Vagina (tissue), 2 donors: ENCODE measurements at places on chromosomes 5 and 9. TPM values are rescaled to one million over a fixed set of nuclear protein-coding genes. Genes with fewer than 3 reads are reported as not detected.
A peak's percentile ranks its signal among the peaks of the same experiment; 100 is the strongest.

The HRCT1 gene
- total RNA-seq: 5.4 TPM

- DNase-seq: no peak
Observed at GRCh38 chr5:145829708-145830361, 5.3 kb downstream of the PRELID2 start.

- DNase-seq: no peak
Observed at GRCh38 chr9:33939924-33940874, 108.5 kb downstream of the UBAP2 start.

DNA sequence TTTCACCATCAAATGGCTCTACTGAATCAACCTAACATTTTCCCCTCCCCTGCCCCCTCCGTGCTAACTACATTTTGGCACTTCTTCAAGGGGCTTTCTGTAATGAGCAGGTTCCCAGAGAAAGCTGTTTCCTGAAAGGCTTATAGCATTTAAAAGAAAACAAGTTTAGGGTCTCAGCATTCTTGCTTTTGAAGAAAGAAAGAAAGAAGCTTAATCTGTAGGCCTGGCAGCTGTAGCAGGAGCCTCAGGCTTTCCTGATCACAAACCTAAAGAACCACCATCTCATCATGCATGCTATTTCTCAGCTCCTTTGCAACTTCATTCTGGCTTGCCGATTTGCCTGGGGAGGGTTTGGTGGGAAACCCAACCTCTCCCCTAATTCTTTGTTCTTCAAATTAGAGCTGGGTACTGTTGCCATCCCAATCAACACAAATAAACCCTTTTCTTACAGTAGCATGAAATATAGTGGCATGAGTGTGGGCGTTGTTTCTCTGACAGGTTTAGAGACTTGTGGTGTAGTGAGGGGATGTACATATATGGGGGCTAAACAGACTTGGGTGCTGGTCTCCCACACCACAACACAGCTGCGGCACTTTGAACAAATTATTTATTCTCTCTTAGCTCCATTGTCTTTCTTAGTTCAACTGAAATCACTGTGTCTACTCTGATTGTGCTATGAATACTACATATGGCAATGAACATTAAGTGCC is 160.5 kb upstream of the TNC start:
- no peak for DNase-seq

- DNase-seq: peak; percentile 69
Observed at GRCh38 chr9:114017741-114018715, 60.1 kb downstream of the AMBP start.

- no peak for DNase-seq
Observed at GRCh38 chr5:138230261-138230660, 17.1 kb upstream of the CDC23 start.

- no peak for DNase-seq
Observed at GRCh38 chr5:36696059-36696673, 89.8 kb downstream of the SLC1A3 start.

The SV2C gene
- total RNA-seq: 3.4 TPM

DNA sequence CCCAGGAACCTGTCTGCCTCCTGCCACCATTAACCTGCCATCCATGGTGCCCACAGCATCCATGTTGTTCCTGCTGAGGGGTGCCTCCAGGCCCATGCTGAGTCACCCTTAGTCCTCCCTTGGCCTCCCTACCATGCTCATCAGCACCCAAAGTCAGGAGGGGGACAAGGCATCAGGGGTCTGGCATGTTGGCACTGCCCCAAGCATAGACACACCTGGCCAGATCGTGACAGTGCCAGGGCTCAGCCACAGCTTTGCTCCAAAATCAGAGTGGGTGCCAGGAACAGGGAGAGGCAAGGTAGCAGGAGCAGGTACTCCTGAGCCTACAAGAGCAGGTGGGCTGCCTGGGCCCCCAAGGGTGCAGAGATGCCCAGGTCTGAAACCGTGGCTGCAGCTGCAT is 566.6 kb downstream of the TLE1 start:
- no peak for DNase-seq

- DNase-seq: no peak
Observed at GRCh38 chr9:121350993-121351561, 19.0 kb downstream of the STOM start.

The RFX3 gene
- total RNA-seq: 11.8 TPM

- DNase-seq: no peak
Observed at GRCh38 chr5:172224996-172225395, 31.0 kb downstream of the EFCAB9 start.

The MARCHF11 gene
- total RNA-seq: not detected

The RNF20 gene
- 22.3 TPM for total RNA-seq

GRCh38 chr5:110951373-110951791 is 120.1 kb upstream of the TSLP start:
- DNase-seq: no peak

The INSL4 gene
- total RNA-seq: not detected

DNA sequence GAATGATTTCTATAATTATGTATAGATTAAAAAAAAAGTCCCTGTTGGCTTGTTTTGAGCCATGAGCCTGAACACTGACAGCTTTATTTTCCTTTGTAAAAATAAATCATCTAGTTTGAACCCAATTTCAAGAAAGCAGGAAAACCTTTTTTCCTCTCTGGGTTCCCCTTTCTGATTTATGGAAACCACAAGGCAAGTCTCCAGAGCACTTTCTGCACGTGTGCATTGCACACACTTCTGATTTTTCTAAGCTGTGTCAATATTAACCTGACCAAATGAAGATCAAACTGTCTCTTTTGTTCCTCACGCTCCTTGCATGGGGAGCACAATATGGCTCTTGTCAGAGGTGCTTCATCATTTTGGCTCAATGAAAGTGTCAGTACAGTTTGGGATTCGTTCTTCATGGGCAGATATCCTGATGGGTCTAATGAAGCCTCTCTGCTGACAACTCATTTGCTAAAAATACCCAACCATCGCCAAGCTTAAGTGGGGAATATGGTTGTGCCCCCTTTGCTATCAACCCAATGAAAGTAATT is 39.2 kb upstream of the PCA3 start:
- no peak for DNase-seq

DNA sequence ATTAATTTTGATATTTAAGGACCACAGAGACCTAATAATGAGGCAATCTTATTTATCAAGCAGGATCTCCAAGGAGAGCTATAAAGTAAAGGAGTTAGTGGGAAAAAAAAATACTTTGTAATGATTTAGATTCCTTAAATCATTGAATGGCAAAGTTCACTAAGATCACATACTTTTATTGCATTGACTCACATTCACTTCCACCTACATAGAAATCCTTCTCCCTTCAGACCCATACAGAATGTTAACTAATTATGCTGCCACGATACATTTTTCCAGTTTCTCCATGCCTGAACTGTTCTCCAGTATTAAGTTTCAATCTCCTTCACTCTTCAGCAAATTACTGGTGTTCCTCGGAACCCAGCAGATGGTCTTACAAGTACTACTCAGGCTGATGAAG is 388.7 kb downstream of the EFNA5 start:
- DNase-seq: no peak

The WDR38 gene
- total RNA-seq: not detected

The SYNPO gene
- total RNA-seq: 16.7 TPM

The NEUROG1 gene
- not detected for total RNA-seq

GRCh38 chr5:102223542-102224477 is 72.3 kb downstream of the SLCO4C1 start:
- no peak for DNase-seq

The ARHGEF39 gene
- 1.2 TPM for total RNA-seq

The IL3 gene
- total RNA-seq: not detected

DNA sequence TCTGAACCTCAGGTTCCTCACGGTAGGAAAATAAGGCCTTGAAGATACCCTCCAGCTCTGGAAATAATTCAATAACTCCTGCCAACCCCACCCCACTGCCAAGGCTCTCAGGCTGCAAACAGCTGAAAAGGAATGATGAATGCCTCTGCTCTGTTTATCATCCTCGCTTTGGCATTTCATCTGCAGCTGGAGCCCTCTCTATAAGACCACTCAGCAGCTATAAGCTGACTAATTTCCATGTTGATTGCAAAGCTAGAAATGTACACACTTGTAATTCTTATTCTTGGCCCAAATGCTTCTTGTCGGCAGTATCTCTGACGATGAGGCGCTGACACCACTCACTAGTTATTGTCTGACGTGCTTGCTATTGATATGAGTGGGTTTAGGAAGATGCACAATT is 408.4 kb upstream of the NMUR2 start:
- no peak for DNase-seq

- no peak for DNase-seq
Observed at GRCh38 chr5:55564721-55565120, 30.0 kb upstream of the PLPP1 start.

DNA sequence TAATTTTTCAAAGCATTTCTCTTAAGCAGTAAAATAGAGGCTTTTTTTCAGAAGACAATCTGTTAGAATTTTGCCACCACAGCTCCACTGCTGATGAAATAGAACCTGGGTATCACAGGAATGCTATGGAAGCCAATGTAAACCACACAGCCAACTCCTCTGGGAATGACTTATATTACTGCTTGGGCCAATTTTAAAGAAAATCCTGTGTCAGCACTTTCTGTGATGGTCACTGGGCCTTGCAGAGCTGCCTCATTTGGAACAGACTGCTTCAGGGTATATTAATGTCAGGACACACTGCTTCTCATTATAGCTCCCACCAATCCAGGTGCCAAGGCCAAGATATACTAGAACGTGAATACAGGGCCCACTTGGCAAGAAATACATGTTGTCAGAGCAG is 144.1 kb upstream of the ACTBL2 start:
- no peak for DNase-seq

- DNase-seq: no peak
Observed at GRCh38 chr9:4506490-4506889, 16.2 kb downstream of the SLC1A1 start.

The RNF130 gene
- total RNA-seq: 103 TPM

- no peak for DNase-seq
Observed at GRCh38 chr9:125375820-125376219, 114.2 kb downstream of the GAPVD1 start.

- DNase-seq: no peak
Observed at GRCh38 chr9:128631636-128632035, 25.0 kb downstream of the DYNC2I2 start.

- DNase-seq: no peak
Observed at GRCh38 chr9:89886281-89886700, 281.5 kb downstream of the GADD45G start.

The EMB gene
- total RNA-seq: 10.1 TPM

GRCh38 chr5:74136276-74136825 is 504.2 kb downstream of the ENC1 start:
- no peak for DNase-seq

The OR1J2 gene
- total RNA-seq: not detected

GRCh38 chr5:124796495-124796894 is 50.1 kb upstream of the ZNF608 start:
- DNase-seq: no peak

GRCh38 chr9:91247278-91247677 is 114.4 kb downstream of the AUH start:
- no peak for DNase-seq

DNA sequence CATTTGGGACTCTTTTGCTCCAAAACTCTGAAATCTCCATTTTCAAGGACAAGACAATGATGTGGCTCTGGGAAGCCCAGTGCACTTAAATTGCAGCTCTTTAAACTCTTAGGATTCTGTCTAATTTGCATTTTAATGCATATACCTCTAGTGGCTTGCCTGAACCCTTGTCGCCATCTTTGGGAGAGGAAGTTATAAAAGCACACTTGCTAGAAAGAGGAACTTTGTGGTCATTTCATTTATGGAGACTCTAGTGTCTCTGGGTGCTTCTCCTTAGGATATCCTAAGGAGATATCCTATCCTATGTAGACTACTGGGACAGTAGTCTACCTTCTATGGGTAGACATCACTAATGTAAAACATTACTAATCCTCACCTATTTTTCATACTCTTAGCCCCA is 77.3 kb upstream of the SLC1A3 start:
- DNase-seq: no peak

GRCh38 chr5:98880151-98880550 is 48.7 kb downstream of the CHD1 start:
- no peak for DNase-seq

The FRRS1L gene
- 2.2 TPM for total RNA-seq

GRCh38 chr9:127949827-127950512 is 12.3 kb upstream of the DPM2 start:
- DNase-seq: no peak

The ORM2 gene
- not detected for total RNA-seq

DNA sequence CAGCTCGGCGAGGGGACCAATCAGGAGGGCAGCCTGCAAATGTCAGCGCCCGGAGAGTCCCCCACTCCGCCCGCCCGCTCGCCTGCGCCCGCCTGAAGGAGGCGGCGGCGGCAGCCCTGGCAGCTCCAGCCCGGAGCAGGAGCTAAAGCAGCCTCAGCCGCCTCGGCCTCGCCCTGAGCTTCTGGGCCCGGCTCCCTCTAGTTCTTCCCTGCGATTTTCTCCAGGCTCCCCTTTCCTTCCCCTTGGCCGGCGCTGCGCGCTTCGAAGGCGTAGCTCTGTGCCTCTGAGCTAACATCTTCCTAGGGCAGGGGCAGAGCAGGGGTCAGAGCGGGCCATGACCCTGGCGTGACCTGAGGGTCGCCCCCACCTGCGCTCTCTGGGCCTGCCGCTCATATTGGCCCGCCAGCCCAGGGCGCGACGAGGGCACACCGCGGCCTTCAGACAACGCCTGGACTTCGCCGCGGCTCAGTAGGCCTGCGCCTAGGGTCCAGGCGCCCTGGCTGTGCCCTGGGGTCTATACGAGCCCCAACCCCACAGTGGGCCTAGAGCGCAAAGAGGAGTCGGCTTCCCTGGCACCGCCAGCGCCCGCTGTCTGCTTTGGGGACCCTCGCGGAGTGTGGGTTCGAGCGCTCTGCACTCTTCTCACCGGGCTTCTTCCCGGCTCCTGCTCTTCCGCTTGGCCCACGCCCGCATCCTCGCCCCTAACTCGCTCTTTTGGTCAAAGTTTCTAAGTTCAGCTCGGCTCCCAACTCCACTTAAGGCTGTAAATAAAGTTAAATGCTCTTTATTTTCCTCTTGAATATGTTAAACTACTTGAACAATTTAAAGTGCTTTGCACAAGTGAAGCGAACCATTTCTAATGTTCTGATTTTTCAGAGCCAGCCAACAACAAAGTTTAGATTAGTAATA is 504 bp upstream of the OTP start:
- no peak for DNase-seq

DNA sequence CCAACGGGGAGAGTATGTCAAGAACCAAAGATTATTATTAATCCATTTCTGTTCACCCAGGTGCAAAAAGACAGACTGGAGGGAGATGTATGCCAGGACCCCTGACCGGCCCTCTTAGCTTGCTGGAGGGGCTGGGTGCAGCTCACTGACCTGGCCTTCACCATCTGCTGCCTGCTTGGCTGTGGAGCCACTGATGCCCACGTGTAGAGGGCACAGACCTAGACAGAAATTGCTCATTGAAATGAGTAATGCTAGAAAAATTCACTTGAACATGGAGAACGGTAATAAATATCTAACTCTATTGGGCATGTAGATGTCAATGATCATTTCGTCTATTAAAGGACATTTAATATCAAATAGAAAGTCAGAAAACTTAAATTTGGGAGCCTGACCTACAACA is 58.8 kb upstream of the ERCC6L2 start:
- DNase-seq: no peak

GRCh38 chr5:155140646-155141045 is 127.1 kb downstream of the KIF4B start:
- no peak for DNase-seq
